Immature natural killer cell (primary cell): ENCODE measurements at places on chromosomes 2 and 18.

DNA sequence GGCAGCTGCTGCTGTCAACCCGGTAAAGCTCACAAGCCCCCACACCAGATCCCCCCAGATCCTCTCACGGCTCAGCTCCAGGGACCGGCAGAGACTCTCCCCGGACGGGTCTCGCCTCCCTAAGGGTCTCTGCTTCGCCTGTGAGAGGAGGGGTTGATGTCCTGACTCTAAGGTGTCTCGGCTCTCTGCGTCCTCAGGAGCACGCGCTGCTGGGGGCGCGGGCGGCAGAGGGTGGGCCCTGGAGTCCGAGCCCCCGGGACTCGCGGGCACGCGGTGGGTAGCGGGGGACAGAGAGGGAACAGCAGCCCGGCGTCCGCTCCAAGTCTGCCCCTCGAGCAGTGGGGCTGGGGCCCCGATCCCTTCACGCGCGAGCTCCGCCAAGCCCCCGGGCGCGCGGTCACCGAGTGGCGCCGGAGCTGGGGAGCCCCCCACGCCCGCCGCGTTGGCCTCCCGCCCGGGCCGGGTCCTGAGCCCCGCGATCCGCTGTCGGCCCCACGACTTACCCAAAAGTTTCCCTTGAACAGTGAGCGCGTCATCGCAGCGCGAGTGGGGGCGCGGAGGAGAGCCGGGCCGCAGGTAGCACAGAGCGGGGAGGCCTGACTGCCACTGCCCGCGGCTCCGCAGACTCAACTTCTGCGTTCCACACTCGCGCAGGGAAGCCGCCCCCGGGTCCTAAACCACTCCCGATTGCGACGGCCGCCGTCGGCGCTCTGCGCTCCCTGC, at the start of gene PSTPIP2:
Gene PSTPIP2, minus strand, starts transcription at position 608 of the 723 bp plus-strand sequence. Its CDS starts 72 bp downstream, at position 536.
- DNase-seq, result peak; percentile 73

- no peak for DNase-seq
Observed at GRCh38 chr18:64052772-64053171, 82.9 kb downstream of the SERPINB8 start.

DNA sequence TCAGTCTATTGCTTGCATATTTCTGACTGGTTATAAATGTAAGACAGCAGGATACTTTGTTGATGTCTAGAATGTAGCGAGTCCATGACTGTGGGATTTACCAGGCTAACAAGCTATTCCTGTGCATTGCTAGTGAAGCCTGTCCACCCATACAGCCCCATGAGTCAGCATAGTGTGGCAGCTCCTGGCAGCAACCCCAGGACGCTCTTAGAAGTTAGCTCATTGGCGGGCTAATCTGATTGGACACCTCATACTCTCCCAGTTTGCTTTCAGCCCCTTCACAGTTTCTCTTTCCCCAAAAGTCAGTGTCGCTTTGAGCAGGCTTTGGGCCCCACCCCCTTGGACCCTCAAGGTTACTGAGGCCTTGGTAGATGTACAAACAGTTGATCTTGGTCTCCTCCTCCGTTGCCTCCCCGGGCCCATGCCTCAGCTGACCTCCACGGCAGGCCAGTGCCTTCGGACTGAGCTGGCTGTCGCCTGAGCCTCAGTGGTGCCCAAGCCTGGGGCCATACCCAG, 48.0 kb downstream of the COA5 start:
- no peak for DNase-seq

DNA sequence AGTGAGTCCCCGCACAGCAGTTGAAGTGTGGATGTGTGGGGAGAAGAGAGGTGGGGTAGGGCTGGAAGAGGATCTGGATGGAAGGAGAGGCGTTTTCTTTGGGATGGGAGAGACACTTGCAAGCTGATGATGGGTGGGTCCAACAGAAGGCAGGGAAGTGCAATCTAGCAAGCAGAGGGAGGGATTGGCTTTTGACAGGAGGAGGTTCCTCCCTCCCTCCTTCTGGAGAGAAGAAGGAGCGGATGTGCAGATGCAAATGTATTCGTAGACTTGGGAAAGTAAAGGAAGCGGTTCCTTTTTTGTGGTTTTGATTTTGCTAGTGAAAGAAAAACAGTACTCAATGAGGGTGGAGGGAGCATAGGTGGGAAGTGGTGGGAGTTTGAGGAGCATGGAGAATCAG, 48.9 kb downstream of the LAMA3 start:
- DNase-seq, result no peak

GRCh38 chr2:9099341-9099751, 95.9 kb upstream of the MBOAT2 start:
- DNase-seq, result no peak

DNA sequence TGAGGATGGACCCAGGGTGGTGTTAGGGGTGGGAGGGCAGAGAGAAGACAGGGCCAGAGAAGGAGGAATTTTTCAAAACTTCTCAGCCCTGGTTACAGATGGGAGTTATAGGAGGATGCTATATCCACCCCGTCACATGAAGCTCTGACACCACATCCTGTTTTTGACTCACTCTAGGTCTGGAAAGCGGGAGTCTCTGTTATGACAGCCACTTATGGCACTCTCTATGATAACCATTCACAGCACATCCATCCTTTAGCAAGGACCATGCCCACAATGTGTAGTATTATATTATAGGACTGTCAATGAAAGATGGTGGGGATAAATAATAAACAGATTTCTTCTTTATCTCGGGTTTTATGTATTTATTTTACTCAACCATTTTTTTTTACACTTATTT, 461.2 kb downstream of the CDH2 start:
- no peak for DNase-seq

DNA sequence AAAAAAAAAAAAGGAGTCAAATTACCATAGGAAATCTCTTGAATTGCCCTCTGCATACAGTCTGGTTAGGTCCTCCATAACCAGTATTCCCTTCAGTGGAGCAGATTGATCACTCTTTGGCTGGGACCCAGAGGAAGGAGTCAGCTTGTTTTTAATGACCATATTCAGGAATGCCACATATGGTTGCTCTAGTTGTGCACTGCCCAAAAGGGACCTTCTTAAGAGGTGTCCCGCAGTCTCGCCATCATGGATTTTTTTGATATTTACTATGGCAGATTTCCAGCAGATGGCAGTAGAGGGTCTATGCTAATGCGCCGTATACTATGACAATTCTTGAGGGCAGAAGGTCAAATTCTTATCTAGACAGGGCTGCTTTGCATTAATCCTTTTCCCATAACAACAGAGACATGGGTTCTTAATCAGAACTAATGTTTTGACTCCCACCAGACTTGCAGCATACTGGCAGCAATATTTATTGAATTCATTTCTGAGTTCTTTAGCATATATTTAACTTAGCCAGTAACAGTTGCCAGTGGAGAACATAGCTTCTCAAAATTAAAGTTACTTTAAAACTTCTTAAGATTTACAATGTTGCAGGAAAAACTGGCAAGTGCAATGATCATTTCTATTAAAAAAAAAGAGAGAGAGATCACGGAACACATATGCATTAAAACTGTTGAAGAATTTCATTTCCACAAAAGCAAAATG, 31.8 kb upstream of the INPP4A start:
- peak; percentile 67 for DNase-seq

GRCh38 chr2:49110571-49110970, 43.7 kb downstream of the FSHR start:
- no peak for DNase-seq

DNA sequence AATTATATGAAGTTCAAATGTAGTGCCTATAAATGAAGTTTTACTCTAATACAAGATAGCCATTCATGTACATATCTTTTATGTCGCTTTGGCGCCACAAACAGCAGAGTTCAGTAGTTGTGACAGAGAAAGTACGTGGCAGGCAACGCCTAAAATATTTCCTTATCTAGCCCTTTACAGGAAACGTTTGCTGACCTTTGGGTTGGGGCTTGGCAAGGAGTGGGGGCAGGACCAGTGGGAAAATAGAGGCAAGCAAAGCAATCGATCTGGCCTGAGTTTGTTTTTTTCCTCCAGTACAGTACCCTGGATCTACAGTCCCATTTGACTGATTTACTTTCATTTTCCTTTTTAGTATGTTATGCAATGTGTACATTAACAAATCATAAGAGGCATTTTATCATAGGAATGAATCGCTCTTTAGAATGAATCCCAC, 13.1 kb downstream of the CCDC68 start:
- DNase-seq, result peak; percentile 17

DNA sequence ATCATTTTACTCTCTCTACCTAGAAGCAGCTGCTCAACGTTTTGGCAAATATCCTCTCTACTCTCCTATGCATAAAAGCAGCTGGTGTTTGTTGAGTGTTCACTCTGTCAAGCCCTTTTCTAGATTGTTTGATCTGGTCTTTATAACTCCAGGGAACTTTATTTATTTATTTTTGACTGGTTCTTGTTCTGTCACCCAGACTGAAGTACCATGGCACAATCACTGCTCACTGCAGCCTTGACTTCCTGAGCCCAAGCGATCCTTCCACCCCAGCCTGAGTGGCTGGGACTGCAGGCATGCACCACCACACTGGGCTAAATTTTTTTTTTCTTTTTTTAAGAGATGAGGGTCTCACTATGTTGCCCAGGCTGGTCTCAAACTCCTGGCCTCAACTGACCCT, 12.7 kb downstream of the CATIP start:
- no peak for DNase-seq
